ENCODE measurements at places on chromosomes 7 and 10. TPM values are rescaled to one million over a fixed set of nuclear protein-coding genes. Genes with fewer than 3 reads are reported as not detected.
A peak's percentile ranks its signal among the peaks of the same experiment; 100 is the strongest.

COL13A1 gene
- 4.8 TPM for polyA plus RNA-seq

PPP1R3C gene
- polyA plus RNA-seq: 125 TPM

CALHM3 gene
- polyA plus RNA-seq: not detected

DNA sequence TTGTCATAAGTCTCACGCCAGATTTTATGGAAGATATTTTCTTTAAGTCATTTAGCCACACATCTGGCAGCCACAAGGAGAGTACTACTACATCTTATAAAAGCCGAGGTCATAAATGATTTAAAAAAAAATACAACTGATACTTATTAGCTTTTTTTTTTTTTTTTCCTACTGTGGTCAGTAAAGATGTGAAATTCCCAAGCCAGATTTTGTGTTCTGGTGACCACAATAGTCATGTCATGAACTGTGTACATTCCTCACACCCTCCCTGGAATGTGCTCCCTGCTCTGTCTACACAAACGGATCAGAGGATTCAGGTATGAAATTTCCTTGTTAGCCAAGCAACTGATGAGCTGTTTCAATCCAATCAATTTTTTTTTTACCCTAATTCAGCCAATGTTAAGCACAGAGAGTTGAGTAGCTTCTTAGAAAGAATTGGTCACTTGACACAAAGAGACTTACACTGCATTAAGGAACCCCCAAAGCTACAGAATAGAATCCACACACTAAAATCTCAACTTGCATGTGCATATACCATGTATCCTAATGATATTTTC lies 54.7 kb downstream of the CHRM2 start:
- H3K4me1 ChIP-seq: no peaks in the 10 kb centered on the region
- H3K27me3 ChIP-seq: no peaks in the 10 kb centered on the region
- H3K36me3 ChIP-seq: no peaks in the 10 kb centered on the region

GRCh38 chr7:6505685-6506559 lies 45.3 kb downstream of the GRID2IP start:
- H3K36me3 ChIP-seq: no peaks in the 10 kb centered on the region
- no peak overlapping the region for H3K4me3 ChIP-seq
- DNase-seq: no peak
- no peak overlapping the region for H3K27ac ChIP-seq
- peaks cover 38% of the 10 kb centered on the region for H3K27me3 ChIP-seq

GRCh38 chr7:99617192-99617781 lies 541 bp downstream of the ZSCAN25 start:
- no peak for DNase-seq
- peak overlapping the region; percentile 36 for H3K27ac ChIP-seq
- peak overlapping the region; percentile 88 for H3K4me3 ChIP-seq
- H3K4me1 ChIP-seq: peaks cover 4% of the 10 kb centered on the region
- peaks cover 35% of the 10 kb centered on the region for H3K36me3 ChIP-seq

- peaks cover 20% of the 10 kb centered on the region for H3K27me3 ChIP-seq
- no peak overlapping the region for H3K4me3 ChIP-seq
- no peaks in the 10 kb centered on the region for H3K4me1 ChIP-seq
Measured at GRCh38 chr10:49383853-49384252, 12.0 kb downstream of the DRGX start.

GRCh38 chr10:71773221-71773971 lies at the start of gene VSIR:
VSIR (minus strand) TSS chr10:71773520; CDS start chr10:71773439, 81 bp downstream.
- no peaks in the 10 kb centered on the region for H3K36me3 ChIP-seq
- H3K27me3 ChIP-seq: no peaks in the 10 kb centered on the region
- peak within 1 kb of the TSS; percentile 93 for H3K27ac ChIP-seq
- H3K4me3 ChIP-seq: peak within 1 kb of the TSS; percentile 73
- peak; percentile 90 for DNase-seq
- peaks cover 76% of the 10 kb centered on the region for H3K4me1 ChIP-seq

DNA sequence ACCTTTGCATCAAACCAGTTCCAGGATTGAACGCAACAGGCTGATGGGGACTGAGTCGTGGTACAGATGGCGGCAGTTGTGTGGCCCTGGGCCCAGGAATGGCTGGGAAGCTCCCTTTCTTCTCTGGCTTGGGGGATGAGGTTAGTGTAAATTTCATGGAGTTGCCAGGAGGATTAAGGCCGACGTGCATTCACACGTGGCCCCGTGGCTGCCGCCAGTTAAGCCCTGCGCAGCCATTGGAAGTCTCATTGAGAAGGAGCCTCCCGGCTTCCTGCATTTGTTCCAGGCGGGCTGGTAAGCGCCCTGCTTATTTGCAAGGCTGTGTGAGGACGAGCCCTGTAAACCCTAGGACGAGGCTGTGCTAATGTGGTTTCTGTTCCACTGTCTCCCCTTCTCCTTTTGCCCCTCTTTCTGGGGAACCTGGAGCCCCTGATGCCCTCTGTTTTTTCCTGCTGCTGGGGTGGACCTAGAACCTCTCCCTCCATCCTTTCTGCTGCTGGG lies 174.7 kb upstream of the TNRC18 start:
- no peak for DNase-seq
- H3K27ac ChIP-seq: peak overlapping the region; percentile 69
- no peak overlapping the region for H3K4me3 ChIP-seq
- peaks cover 51% of the 10 kb centered on the region for H3K4me1 ChIP-seq
- H3K36me3 ChIP-seq: peaks cover 22% of the 10 kb centered on the region
- H3K27me3 ChIP-seq: peaks cover 4% of the 10 kb centered on the region

FAM131B gene
- 2.6 TPM for polyA plus RNA-seq

DNA sequence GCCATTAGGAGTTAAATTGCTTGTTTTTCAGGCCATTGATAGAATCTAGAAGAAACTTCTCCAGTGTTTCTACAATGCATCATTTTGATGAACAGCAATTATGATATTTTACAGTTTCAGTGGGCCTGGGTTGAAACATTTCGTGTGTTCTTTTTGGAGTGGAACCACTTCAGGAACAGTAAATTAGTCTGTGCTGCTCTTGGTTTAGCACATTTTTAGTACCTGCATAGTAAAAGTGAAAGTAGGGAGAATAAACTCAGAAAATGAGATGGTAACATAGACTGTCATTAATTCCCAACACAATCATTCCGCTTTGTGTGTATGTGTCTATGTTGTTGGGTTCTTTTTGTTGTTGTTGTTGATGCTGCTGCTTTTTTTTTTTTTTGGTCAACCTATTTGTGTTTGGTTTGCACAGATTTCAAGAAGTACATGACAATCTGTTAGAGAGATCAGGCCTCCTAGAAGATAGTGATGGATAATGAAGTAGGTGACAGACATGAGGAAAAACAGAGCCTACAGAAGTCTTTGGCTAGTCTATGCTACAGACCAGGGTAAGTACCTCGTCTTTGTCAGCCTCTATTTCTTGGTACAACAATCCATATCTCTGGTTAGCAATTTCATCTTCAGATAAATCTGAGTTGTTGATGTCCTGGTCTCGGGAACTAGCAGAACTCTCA lies 154.0 kb upstream of the TARP start:
- H3K27ac ChIP-seq: no peak overlapping the region
- H3K4me1 ChIP-seq: no peaks in the 10 kb centered on the region
- no peak overlapping the region for H3K4me3 ChIP-seq
- no peaks in the 10 kb centered on the region for H3K27me3 ChIP-seq
- H3K36me3 ChIP-seq: no peaks in the 10 kb centered on the region

DNA sequence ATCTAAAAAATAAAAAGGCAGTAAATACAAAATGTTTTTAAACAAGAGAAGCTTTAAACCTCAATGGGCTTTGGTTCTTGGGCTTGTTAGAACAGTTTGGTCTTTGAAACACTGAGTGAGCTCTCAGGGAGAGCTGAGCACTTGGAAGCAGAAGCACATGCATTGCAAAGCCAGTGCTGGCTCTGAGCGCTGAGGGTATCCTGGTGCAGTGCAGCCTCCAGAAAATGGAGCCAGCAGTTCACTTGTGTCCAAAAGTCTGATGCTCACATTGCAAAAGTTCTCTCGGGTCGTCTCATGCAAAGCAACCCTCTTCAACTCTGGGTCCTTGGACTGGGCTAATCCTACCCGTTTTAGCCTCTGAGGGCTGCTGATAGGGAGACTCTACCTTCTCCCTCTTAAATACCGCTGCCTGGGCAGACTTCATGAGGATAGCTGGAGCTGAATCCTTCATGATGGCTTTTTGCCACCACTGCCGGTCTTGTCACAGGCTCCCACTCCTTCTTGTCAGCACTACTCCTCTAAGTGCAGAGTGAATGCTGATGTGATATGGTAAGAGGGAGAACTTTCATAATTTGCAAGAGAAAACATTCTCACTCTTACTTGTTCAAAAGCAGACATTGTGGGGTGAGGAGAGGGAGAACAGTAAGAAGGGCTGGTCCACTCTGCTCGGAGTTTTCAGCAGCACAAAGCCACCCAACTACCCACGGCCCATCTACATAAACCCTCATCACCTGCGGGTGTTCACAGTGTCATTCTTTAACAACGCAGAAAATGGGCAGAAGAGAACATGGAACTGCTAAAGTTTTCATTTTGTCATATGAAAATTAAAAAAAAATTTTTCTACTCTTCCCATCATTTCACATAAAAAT lies 42.2 kb upstream of the BMPER start:
- H3K36me3 ChIP-seq: no peaks in the 10 kb centered on the region
- H3K4me1 ChIP-seq: peaks cover 2% of the 10 kb centered on the region
- no peak overlapping the region for H3K4me3 ChIP-seq

GRCh38 chr10:27526242-27526641 lies 22.1 kb downstream of the RAB18 start:
- no peak overlapping the region for H3K4me3 ChIP-seq
- H3K27ac ChIP-seq: peak overlapping the region; percentile 74
- H3K4me1 ChIP-seq: peaks cover 4% of the 10 kb centered on the region
- no peaks in the 10 kb centered on the region for H3K27me3 ChIP-seq
- H3K36me3 ChIP-seq: no peaks in the 10 kb centered on the region
- peak; percentile 27 for DNase-seq

SPDYE8 gene
- polyA plus RNA-seq: 0.10 TPM

DNA sequence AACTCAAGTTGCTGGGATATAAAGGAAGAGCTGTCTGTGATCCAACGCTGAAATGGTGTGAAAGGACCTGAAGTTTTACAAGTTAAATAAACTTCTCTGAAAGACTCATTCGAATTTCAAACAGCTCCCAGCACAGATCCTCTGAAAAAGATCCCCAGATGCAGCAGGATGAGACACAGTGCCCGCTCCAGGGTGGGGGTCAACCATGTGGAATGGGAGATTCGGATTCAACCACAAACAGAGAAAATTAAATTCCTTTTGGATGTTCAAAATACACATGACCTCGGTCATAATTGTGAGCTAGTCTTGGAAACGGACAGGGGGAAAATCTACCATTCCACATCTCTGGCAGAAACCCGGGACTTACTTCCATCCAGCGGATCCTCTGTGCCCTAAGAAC lies 119.6 kb downstream of the PRKAG2 start:
- no peaks in the 10 kb centered on the region for H3K36me3 ChIP-seq
- peaks cover 28% of the 10 kb centered on the region for H3K4me1 ChIP-seq
- no peak overlapping the region for H3K27ac ChIP-seq
- no peak for DNase-seq
- peaks cover 18% of the 10 kb centered on the region for H3K27me3 ChIP-seq

DNA sequence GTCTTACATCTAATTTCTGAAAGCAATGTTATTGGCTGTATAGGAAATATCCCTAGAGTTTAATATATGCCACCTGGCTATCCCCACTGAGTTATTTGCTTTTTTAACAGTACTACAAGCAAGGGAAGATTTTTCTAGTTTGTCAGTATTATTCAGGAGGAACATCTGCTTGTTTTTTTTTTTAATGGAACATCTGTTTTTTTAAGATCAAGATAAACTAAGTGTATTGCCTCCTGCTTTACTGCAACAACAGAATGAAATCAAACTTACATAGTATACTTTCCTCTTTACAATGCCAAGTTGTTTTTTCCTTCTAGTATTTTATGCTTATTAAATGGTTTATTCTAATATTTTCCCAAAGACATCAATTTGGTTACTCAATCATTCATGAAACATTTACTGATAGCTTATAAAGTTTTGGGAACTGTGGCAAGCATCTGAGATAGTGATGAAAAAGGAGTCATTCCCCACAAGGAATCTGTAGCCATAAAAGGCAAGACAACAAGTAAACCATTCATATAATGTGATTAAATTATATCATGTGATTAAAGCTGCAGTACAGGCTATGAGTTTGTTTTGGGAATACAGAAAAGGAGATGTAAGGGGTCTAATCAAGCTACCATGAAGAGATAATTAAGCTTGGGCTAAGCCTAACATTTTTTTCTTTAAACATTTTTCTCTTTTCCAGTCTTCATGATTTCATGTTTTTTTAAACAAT lies 17.4 kb downstream of the MTPN start:
- H3K36me3 ChIP-seq: no peaks in the 10 kb centered on the region
- H3K27me3 ChIP-seq: no peaks in the 10 kb centered on the region
- peak; percentile 16 for DNase-seq
- H3K4me3 ChIP-seq: no peak overlapping the region
- H3K4me1 ChIP-seq: no peaks in the 10 kb centered on the region
- no peak overlapping the region for H3K27ac ChIP-seq

- H3K27me3 ChIP-seq: no peaks in the 10 kb centered on the region
- no peak overlapping the region for H3K4me3 ChIP-seq
- no peaks in the 10 kb centered on the region for H3K36me3 ChIP-seq
Measured at GRCh38 chr7:81672872-81673271, 97.0 kb downstream of the HGF start.

ZCWPW1 gene
- 7.4 TPM for polyA plus RNA-seq

DNA sequence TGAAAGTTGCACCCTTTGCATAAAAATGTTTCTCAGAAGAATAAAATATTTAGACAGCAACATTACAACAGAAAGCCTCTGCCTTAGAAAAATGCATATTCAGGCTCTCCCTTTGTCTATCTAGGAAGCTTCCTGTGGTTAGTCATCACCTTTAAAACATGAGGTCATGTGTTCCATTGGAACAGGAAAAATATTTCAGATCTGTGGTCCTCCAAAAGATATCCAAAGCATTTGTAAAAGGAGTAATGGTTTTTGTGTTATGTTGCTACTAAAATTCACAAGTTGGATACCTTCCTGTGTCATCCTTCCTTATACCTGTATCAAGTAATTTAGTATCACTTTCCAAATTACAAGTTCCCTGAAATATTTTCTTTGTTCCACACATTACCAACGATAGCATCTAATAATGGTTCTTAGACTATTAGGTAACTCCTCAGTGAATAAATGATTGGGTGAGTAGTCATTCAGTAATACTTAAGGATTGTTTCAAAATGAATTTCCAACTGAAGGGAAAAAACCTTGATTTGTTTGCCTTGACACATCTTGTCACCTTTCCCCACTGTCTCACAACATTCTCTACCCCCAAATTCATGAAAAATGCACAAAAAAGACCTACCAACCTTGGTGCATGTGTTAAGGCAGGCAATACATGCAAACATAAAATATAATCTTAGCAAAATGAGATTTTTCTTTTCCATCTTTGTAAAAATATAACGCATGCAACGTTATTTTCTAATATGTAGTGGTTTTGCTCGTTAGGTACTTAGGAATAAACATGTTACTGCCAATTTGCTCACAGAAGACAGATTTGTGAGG lies 19.7 kb upstream of the RHOBTB1 start:
- H3K27ac ChIP-seq: peak overlapping the region; percentile 33
- H3K27me3 ChIP-seq: no peaks in the 10 kb centered on the region
- no peaks in the 10 kb centered on the region for H3K36me3 ChIP-seq
